ENCODE measurements at places on chromosomes 12 and 14.

DNA sequence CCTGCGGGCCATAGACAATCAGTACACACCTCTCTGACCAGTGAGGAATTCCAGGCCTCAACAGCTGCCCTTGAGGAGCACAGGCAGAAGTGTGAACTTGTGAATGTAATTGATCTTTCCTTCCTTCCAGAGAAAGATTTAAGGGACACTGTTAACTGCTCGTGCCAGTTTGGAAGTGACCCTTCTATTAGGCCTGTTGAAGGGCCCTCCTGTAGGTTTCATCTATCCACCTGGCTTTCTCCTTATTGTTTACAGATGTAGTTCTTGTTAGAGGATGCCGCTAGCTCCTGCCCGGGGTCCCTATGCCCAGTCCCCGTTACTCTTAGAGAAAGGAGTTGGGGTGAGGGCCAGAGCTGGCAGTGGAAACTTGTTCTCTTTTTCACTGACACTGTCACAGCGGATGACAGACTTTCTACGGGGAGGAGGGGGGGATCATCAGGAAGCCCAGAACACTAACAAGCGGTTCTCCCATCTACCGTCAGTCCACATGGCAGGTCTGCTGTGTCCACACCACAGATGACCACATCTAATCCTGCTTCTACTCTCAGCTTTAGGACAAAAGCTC lies 42.6 kb downstream of the SH2B3 start:
- DNase-seq = no peak

DNA sequence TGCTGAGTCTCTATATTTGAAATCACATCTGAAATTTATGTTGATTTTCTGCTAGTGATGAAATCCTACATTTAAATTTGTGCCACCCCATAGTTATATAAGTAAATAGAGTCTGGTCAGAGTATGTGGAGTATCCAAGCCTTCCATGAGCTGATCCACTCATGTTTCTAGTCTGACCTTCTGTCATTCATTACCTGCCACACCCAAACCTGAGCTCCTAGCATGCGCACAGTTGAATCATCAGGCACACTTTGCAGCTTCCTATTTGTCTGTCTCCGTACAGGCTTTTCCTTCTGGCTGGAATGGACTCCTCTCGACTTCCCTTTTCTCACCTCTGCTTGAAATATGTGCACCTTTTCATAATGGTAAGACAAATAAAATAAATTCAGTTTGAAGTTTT lies 45.3 kb upstream of the LRIG3 start:
- DNase-seq = no peak

DNA sequence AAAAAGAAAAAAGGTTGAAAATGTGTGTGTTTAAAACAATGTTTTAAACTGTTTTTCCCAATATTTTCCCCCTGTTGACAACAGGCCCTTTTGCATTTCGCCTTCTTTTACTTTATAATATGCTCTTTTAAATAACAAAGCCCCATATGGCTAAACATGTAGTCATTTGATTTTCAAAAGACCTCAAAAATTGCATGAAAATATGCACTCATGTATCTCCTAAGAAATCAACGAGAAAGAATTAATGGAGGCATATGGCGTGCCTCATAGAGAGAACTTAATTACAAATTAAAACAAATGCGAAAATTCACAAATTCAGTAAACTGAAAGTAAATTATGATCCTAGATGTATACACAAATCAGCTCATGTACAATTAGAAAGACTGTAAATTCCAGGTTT lies 202.6 kb upstream of the FOXN3 start:
- no peak for DNase-seq

- DNase-seq = no peak
Observed at GRCh38 chr12:24911271-24911791, 37.6 kb downstream of the BCAT1 start.

GRCh38 chr14:33016613-33017012 lies 77.9 kb downstream of the NPAS3 start:
- DNase-seq = no peak

All from cortex of kidney (tissue), 1 donor.